Naive thymus-derived CD8-positive, alpha-beta T cell (primary cell): ENCODE measurements at places on chromosomes 7 and 10. TPM values are rescaled to one million over a fixed set of nuclear protein-coding genes. Genes with fewer than 3 reads are reported as not detected.

DNA sequence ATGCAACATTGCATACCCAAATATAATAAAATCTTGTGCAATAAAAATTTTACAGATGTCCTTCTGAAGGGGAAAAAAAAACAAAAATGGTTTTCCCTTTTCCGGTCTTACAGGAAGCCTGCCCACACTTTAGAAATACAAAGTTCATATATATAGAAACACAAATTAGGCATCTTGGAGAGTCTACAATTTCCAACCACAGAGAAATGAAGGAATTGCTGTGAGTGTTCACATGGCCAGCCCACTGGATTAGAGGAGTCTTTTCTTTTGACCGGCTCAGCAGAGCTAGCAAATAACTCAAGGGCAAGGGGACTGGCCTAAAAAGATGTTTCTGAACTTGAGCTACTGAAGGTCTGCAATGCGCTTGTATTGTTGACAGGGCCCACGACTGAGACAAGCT, 92.4 kb downstream of the GLI3 start:
- no peak for DNase-seq

- DNase-seq = no peak
Measured at GRCh38 chr7:842431-843031, 10.3 kb downstream of the SUN1 start.

GRCh38 chr7:89994483-89994882, 159.8 kb upstream of the STEAP1 start:
- DNase-seq = no peak

GRCh38 chr7:105642264-105642663, 61.0 kb upstream of the EFCAB10 start:
- DNase-seq = no peak

DNA sequence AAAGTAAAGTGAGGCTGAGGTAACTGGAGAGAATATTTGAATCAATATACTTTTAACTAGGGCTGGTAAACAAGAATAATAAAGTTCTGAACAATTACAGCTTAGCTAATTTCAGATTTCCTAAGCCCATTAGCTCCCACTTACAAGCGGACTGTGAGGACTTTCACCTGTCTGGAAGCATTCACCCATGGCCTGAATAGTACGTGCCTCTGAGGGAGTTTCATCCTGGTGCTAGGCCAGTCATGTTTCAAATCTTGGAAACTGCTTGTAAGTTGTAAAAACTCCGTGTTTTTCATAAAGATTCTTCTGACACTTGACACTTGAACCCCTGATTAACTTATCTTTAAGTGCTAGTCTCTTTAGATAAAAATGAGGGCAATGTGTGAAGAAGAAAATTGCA, 975.2 kb upstream of the GHITM start:
- DNase-seq = no peak

DNA sequence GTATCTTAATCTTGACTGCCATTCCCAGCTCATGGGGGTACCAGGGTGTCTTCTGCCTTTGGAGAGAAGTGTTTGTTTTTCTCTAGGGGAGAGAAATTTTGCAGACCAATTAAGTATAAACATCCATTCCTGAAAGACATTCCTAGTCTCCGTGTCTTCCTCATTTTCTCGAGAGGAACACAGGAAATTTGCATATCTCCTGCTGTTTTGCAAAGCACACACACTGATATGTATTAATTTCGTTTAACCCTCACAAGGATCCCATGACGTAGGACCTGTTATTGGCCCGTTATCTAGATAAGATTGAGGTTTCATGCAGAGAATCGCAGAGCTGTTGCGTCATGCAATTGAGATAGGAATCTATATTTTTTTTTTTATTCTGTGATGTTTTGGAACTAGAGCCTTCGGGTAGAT, 944 bp downstream of the RHBDD2 start:
- DNase-seq = no peak

DNA sequence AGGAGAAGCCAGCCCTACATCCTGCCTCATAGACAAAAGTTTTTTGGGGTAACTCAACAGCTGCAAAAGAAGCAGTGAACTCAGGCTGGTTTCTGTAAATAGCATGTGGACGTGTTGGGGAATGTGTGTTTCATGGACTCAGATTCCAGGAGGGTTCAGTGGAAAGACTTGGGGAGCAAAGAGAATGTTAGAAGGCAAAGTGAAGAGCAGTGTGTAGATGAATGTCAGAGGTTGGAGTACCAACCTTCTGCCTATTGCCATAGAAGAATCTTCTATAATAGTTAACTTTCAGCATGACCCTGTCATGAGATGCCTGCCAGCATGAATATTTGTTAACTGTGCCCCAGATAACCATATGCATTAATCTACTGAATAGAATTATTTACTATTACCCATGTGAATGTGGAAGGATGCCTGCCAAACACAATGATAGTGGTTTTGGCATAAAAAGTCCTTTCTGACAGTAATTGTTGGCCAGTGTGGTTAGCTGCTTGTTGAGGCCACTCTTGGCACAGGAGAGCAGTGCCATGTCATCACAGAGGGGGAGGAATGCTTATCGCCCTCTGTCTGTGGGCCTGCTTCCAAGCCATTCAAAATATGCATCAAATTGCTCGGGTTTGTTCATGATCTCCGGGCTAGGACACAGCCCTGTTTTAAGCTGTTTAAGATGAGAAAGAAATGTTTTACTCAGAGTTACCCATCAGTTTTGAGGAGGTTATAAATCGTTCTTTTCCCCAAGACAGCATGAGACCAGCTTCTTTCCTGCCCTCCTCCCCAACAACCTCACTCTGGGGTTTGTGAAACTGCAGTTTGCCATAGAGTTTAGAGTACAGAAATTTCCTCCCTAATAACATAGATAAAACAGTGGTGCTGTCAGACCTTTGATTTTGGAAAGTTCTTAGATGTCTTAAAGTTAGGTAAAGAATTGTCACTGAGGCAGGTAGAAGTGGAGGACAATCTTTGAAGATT, 165.3 kb downstream of the WNT2 start:
- no peak for DNase-seq

DNA sequence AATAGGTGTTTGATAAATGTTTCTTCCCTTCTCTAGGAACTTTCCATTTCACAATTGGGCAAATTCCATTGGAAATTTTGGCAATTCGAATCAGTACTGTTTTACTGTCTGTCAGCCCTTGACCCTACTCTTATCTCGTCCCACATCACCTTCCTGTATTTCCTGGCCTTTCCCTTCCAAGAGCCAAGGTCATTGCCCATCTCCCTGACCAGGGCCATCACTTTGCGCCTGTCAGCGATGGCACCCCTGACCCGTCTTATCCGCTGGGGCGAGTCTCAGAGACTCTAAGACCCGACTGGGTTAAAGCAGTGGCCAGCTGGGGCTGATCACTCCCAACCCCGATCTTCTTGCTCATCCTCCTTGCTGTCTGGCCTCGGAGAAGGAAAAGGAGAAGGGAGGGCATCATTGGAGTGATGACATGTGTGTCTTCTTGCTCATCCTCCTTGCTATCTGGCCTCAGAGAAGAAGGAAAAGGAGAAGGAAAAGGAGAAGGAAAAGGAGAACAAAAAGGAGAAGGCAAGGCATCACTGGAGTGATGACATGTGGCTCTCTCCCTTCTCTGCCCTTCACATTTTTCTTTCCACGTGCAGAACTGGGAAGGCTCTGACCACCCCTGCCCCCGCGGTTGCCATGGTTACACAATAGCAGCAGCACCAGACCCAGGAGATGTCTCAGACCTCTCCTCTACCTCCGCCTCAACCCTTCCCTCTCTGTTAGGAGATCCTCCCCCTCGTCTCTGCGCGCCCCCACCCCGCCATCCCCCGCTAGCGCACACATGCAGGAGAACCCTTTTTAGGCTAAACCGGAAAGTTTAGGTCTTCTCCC, 2.0 kb downstream of the SEMA3D start:
- DNase-seq = no peak

DNA sequence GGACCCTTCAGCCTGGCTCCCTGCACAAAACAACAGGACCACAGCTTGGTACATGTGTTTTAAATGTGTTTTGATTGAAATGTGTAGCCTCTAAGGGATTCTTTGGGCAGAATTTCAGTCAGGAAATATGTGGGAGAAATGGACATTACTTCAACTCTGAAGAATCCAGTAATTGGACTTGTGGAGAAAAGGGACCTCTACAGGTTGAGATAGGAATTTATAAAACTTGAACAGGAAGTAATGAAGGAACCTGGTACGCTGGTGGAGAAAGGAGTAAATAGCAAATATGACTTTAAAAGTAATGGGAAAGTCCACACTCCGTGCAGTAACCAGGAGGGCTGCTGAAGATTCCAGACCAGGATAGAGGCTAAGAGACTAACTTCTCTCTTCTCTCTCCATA, 220.5 kb downstream of the LHFPL3 start:
- DNase-seq = no peak

IDI2 gene
- total RNA-seq = not detected

DNA sequence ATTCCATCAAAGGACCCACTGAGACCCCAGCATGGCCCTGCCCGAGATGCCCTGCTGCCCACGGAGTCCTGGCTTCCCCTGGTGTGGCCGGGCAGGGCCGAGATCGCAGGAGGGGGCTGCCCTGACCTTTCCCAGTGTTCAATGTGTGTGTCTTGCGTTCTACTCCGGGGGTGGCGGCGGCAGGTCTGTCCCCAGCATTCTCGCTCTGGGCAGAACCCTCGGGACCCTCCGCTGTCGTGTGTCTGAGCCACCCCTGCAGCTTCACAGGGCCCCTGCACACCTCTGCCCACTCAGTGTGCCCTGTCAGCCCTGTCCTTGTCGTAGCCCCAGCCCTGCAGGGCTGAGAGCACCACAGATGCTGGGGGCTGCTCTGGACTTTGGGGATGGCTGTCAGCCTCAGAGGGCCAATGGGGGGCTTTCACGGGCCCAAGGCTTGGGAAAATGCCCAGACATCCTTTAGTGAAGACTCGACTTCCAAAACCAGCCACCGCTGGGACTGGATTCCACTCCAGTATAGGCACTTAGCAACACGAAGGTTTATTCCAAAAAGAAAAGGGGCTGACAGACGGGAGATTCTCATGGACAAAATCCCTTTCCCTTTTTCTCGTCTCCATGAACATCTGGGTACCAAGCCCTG, 30.0 kb upstream of the KNDC1 start:
- DNase-seq = no peak

CYP26C1 gene
- total RNA-seq = 0.33 TPM

DNA sequence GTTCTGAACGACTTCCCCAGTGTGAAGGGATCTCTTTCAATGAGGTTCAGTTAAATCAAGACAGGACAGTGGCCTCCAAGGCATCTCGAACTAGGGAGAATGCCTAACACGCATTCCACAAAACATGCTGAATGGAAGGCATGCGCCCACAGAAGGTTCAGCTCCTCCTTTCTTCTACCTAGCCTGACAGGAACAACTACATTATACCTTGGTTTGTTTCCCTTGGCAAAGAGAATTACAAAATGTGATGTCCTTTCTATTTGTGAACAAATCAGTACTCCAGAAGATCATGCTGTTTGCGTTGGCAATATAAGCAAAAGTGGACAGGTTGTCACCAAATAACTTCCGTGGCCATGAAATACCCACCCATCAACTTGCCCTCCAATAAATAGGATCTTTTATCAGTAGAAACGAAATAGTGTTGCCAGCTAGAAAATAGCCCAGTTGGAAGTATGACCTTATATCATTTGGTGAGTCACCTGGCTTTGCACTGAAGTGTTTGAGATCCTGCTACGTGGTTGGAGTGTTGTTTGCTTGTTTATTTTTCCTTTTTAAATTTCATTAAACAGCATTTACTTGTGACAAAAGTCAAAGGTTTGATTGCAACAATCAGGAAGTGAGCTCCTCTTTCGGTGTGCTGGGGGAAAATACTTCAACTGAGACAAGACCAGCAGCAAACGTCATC, 117.0 kb upstream of the FAM204A start:
- DNase-seq = no peak

DNA sequence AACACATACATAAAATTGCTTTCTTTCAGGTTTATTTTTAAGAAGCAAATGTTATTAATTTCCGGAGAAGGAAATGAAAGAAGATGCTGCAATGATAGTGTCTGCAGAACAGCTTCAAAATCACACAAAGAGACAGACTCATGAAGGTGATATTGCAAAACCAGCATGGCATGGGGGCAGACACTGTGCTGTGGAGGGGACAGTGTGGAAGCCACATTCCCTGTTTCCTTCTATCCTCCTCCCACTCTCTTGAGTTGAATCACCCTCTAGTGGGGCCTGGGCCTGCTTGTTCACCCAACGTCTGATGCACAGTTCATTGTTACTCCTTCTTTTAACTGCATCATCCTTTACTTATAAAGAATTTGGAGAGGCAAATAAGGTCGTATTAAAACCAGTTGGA, 104.0 kb upstream of the INSIG1 start:
- DNase-seq = no peak

MKRN1 gene
- 143 TPM for total RNA-seq

DNA sequence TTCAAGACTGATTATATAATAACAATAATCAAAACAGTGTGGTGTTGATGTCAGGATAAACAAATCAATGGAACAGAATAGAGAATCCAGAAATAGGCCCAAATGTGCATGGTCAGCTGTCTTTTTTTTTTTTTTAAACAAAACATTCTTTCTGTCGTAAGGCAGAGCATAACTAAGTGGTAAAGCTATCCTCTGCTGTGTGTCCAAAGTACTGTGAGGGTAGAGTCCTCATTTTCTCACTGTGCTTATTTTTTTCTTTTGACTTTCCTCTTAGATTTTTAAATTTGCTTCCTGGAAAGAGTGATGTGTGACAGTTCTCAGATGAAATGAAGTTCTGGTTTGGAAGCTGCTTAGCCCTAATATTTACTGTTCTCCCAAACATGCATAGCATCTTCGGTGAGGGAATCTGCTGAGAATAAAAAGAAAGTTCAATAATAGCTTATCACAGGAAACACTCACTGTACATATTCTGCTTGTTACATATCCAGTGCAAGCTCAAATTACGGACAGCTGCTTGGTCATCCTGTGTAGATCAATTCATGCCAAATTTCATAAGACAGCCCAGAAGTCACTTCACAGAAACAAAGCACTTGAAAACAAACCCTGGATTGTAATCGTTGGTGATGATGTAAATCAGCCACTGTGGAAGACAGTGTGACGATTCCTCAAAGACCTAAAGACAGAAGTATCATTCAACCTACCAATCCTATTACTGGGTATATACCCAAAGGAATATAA, 423.9 kb downstream of the NEBL start:
- DNase-seq = no peak

CLDN3 gene
- not detected for total RNA-seq

- DNase-seq = no peak
Measured at GRCh38 chr7:53426145-53426750, 390.8 kb downstream of the POM121L12 start.

- DNase-seq = no peak
Measured at GRCh38 chr7:116218051-116218645, 7.8 kb downstream of the TES start.
